ENCODE measurements at places on chromosomes 1 and 21.
A peak's percentile ranks its signal among the peaks of the same experiment; 100 is the strongest.

- no peak for DNase-seq
Measured at GRCh38 chr1:111195002-111195684, 5.3 kb downstream of the DENND2D start.

DNA sequence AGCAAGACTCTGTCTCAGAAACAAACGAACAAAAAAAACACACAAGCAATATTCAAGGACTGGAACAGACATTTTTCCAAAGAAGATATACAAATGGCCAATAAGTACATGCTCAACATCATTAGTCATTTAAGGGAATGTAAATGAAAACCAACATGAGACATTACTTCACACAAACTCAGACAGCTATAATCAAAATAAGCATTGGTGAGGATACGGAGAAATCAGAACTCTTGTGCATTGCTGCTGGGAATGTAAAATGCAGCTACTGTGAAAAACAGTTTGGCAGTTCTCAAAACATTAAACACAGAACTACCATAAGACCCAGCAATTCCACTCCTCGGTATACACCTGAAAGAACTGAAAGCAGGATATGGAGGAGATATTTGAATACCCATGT, 15.4 kb downstream of the NOL9 start:
- DNase-seq: no peak

DNA sequence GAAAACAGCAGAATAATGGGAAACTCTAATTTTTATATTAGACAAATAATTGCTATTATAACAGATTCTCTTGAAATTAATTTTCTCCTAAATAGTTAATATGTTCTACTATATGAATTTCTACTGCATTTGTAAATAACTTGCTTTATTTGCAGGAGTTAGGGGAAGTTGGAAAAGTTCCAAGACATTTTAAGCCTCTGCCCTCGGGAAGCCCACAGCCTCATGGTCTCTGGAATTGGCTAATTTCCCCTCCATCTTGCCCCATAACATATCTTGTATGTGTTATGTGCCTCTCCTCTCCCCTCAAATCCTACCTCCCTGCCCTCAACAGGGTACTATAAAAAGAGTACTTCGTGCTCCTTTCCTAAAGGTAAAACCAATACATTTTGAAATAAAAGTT, 271.4 kb upstream of the NR5A2 start:
- DNase-seq: no peak

- DNase-seq: no peak
Measured at GRCh38 chr1:70140343-70140742, 65.0 kb downstream of the LRRC40 start.

DNA sequence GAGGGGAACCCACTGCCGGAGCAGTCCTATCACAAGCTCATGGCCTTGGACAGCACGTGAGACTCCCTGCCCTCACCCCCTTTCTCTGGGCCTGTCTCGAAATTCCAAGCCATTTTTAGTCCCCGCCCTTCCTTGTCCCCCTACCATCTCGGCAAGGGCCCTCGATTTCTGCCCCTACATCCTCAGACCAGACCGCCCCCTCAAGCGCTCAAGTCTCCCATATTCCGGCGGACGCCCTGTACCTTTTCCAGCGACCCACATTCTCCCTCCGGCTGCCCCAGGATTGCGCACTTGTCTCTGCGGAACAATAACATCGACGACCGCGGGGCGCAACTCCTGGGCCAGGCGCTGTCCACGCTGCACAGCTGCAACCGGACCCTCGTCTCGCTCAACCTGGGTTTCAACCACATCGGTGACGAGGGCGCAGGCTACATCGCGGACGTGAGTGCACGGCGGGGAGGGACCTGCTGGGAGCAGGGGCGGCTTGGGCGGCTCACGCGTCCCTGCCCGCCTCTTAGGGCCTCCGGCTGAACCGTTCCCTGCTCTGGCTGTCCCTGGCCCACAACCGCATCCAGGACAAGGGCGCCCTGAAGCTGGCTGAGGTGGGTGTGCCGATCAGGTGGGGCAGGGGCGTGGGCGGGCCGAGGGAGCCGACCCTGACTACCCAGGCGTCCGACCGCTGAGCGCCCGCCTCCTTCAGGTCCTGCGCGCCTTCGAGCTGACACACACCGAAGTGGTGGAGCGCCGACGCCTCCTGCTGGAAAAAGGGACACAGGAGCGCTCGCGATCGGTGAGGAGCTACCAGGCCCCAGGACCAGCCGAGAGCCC, 7.0 kb downstream of the LRRC71 start:
- DNase-seq: peak; percentile 64

GRCh38 chr21:39105341-39105765, 77.9 kb downstream of the PSMG1 start:
- no peak for DNase-seq
